ENCODE measurements at places on chromosomes 3 and 15.

GRCh38 chr3:55565521-55565920, 78.4 kb upstream of the WNT5A start:
- no peak for DNase-seq

- DNase-seq: peak; percentile 2
Observed at GRCh38 chr15:71294911-71295602, 179.8 kb downstream of the THSD4 start.

- DNase-seq: no peak
Observed at GRCh38 chr15:81851325-81851724, 194.5 kb downstream of the MEX3B start.

GRCh38 chr15:83046558-83047127, 20.4 kb downstream of the BTBD1 start:
- DNase-seq: no peak
